ENCODE measurements at places on chromosomes 6 and 20.

DNA sequence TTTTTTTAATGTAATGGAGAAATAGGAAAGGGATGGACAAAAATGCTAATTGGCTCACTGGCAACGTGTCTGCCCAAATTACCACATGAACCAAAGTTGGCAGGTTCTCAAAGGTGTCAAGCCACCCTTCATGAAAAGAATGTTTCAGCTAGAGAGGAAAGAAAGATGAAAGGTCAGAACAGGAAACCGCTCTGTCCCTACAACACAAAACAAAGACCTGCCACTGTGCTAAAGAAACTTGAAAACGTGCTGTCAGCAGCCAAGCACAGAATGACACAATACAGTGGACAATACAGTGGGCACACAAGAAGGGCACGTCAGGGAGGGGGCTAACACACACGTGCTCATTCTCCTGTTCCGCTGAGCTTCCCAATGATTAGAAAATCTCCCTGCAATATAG lies 4.9 kb downstream of the PREP start:
- no peak for DNase-seq

GRCh38 chr6:147999001-147999540 lies 343.6 kb upstream of the SASH1 start:
- no peak for DNase-seq

- peak; percentile 68 for DNase-seq
Measured at GRCh38 chr6:28922821-28923317, 916 bp downstream of the TRIM27 start.

GRCh38 chr20:43549416-43550065 lies 9.3 kb upstream of the SGK2 start:
- DNase-seq, result peak; percentile 84

GRCh38 chr6:170522565-170523183 lies 30.4 kb downstream of the PSMB1 start:
- DNase-seq, result peak; percentile 11

DNA sequence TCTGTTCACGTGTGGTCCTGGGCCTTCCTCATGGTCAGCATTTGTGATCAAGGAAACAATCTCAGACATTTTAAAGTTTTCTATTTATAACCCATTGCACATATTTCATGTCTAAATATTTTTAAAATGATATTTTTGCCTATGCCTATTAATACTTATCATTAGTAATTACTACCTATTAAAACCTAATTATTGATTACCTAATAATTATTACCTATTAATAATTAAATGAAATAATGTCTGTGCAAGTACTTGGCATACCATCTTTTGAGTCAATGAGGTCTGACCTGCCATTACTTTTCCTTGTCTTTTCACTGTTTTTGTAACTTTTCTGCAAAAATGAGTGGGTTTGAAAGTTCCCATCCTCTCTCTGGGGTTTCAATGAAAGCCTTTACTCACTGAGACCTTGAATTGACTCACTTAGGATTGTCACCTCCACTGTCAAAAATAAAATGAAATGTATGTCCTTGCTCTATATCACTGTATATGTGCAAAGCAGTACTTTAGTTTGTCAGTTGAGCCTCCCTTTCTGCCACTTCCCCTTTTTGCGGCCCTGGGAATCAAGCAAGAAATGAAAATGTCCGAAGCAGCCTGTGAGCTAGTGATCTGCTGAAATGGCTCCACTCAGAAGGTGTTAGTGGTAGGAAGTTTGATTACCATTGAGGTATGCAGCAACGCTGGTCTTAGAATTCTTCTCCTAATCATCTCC lies 87.8 kb downstream of the L3MBTL3 start:
- no peak for DNase-seq

GRCh38 chr6:11460837-11461661 lies 76.5 kb upstream of the TMEM170B start:
- DNase-seq, result peak; percentile 64

GRCh38 chr6:44471271-44471981 lies 83.9 kb downstream of the CDC5L start:
- DNase-seq, result no peak

DNA sequence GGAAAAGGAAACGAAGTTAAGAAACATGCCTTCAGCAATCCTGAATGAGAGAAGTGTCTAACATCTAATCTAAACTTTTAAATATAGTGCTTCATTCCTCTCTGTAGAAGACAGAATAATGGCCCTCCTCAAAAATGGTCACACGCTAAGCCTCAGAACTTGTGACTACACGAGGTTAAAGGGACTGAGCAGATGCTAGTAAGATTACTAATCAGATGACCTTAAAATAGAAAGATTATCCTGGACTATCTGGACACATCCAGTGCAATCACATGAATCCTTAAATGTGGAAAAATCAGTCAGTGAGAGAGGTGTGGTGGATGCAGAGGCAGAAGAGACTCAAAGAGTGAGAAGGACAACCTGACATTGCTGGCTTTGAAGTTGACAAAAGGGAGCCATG lies 126.1 kb downstream of the TBX18 start:
- no peak for DNase-seq

GRCh38 chr6:151349651-151350270 lies 41.6 kb downstream of the ZBTB2 start:
- no peak for DNase-seq

DNA sequence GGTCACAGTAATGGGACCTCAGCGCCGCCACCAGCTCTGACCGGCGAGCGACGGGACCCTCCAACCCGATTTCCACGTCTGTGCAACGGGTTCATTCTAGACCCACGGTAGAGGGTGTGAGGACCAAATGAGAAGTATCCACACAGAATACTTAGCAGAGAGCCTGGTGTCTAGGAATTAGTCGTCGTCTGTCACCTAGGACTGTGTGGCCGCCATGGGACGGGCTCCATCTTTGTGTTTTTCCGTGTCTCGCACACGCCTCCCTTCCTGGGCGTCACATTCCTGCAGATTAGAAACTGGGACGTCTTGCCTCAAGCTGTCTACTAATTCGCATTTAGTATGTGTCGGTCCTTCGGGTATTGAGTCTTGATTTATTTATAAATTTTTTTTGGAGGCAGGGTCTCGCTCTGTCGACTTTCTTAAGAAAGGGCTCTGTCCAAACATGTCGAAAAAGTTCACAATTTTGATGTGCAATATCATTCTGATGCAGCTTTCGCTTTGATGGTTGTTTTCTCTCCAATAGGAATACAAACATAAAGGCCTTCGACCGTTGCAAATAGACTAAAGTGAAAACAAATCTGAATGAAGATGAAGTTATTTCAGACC lies 563 bp downstream of the MGME1 start:
- DNase-seq, result peak; percentile 76

- DNase-seq, result no peak
Measured at GRCh38 chr6:11975353-11975977, 36.6 kb upstream of the HIVEP1 start.

GRCh38 chr20:64152906-64153305 lies 11.3 kb upstream of the MYT1 start:
- DNase-seq, result no peak

DNA sequence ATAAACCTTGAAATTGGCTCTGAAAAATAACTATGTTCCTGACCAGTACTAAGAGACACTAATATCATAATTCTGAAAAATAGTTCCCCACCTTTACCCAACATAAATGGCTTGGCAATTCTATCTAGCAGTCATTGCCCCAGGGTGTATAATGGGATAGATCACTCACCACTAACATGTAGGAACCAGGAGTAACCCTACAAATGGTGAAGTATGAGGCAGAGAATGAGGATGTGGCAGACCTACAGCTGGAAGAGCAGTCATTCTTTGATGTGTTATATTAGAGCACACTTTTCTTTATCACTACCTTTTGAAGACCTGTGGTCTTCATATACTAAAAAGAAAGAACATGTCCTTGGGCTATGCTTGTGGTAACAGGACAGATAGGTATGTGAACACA lies 136.5 kb upstream of the SYNDIG1 start:
- DNase-seq, result no peak

DNA sequence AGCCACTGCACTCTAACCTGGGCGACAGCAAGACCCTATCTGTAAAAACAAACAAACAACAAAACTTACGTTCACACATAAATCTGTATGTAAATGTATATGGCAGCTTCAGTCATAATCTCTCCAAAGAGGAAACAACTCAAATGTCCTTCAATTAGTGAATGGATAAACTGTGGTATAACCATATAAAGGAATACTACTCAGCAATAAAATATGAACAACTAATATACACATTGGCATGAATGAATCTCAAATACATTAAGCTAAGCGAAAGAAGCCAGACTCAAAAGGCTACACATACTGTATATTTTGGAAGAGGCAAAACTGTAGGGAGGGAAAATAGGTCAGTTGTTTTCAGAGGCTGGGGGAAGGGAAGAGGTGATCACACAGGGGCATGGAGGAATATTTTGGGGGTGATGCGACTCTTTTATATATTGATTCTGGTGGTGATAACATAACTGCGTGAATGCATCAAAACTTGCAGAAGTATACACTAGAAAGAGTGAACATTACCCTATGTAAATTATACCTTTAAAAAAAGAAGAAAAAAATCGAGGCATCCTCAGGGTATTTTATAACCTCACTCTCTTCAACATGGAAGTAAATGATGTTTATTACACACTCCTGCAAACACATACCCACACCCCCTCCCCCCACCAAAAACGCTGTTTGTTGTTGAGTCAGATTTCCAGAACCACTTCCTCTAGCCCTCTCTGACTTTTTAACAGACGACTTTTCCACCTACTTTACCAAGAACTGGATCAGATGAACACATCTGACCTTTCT lies 115.2 kb upstream of the RNF24 start:
- DNase-seq, result no peak

DNA sequence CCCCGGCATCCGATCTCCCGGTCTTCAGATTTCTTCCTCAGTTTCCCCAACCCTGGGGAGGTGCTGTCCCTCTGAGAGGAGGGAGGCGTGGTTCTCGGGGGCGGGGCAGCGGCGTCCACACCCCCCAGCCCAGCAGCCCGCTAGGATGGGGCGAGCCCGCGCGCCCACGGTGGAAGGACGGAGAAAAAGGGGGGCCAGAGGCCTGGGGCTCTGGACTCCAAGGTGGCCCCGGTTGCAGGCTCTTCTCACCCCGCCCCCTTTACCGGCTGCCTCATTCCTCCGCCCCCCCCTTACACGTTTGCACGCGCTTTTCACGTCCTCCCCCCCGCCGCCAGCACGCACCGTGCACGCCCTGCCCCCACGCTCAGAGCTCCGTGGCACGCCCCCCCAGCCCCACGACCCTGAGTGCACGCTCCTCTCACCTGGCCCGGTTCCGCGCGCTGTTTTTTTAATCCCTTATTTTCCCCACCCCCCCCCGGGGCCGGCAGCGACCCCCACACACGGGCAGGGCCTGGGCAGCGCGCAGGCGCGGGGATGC lies 402 bp downstream of the ZBTB12 start:
- DNase-seq, result peak; percentile 56

- no peak for DNase-seq
Measured at GRCh38 chr6:1435806-1436205, 46.4 kb downstream of the FOXF2 start.

GRCh38 chr6:15824811-15825210 lies 162.0 kb upstream of the DTNBP1 start:
- DNase-seq, result no peak

- no peak for DNase-seq
Measured at GRCh38 chr6:20292905-20293304, 80.6 kb upstream of the MBOAT1 start.

- no peak for DNase-seq
Measured at GRCh38 chr6:53527249-53527765, 17.6 kb downstream of the GCLC start.

DNA sequence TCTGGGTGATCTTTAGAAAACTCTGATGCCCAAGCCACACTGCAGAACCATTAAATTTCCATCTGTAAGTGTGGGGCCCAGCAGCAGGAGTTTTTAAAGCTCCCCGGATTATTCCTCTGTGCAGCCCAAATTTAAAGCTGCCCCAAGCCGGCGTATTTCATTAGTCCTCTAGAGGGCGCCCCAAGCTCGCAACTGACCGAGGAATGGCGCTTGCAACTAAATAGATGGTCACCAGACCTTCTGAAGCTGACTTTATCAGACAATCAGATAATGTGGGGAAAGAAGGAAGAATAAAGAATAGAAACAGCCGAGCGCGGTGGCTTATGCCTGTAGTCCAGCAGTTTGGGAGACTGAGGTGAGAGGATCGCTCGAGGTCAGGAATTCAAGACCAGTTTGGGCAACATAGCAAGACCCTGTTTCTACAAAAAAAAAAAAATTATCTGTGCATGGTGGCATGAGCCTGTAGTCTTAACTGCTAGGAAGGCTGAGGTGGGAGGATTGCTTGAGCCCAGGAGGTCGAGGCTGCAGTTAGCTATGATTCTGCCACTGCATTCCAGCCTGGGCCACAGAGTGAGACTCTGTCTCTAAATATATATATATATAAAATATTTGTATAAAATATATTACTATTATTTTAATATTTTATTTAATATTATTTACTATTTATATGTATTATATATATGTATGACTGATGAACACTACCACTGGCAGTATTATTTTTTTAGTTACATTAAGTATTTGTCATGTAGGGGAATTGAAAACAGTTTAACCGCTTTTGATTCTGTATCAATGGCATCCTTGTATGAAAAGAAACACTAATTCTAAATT lies 56.0 kb downstream of the OTOR start:
- peak; percentile 67 for DNase-seq

- DNase-seq, result no peak
Measured at GRCh38 chr6:113317891-113318574, 539.1 kb upstream of the MARCKS start.

DNA sequence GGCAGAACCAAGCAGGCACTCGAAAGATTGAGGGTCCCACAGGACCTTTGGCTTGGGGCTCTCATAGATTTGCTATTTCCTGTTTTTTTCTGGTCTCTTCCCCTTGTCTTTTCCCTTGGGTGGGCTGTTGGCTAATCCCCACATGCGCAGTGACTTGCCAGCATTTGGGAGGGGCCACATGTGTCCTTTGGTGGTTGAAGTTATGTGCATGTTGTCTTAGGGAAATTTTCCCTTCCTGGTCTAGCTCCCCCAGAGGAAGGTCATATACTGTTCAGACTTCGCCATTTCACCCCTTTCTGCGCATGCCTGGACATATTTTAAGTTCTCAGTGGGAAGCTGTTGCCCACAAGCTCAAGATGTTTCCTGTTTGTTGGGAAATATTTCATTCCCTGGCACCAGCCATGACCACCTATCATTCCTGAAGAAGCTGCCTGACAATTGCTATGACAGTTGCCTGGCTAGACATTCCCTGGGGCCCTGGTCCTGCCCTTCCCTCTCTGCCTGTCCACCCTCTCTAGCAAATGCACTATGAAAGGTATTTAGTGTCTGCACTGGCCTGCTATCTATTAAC lies 156.2 kb upstream of the THBS2 start:
- DNase-seq, result no peak

DNA sequence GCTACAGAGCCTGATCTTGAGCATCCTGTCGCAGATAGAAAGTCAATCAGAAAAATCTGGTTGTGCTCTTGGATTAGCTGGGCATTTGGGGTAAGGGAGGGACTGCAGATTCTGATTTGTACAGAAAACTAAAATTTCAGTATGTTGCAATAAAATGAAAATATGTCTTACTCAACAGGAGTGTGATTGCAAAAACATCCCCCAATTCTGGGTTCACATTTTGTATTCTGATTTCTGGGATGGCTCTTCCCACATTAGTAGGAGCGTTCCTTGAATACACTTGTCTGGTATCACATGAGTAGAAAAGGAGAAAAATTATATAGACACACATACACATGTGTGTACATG lies 40.5 kb downstream of the PANK2 start:
- no peak for DNase-seq

GRCh38 chr6:53466257-53466656 lies 78.6 kb downstream of the GCLC start:
- DNase-seq, result no peak

All from lung (tissue), 17 donors.